Keratinocyte (primary cell): ENCODE measurements at places on chromosomes 7 and 10.

DNA sequence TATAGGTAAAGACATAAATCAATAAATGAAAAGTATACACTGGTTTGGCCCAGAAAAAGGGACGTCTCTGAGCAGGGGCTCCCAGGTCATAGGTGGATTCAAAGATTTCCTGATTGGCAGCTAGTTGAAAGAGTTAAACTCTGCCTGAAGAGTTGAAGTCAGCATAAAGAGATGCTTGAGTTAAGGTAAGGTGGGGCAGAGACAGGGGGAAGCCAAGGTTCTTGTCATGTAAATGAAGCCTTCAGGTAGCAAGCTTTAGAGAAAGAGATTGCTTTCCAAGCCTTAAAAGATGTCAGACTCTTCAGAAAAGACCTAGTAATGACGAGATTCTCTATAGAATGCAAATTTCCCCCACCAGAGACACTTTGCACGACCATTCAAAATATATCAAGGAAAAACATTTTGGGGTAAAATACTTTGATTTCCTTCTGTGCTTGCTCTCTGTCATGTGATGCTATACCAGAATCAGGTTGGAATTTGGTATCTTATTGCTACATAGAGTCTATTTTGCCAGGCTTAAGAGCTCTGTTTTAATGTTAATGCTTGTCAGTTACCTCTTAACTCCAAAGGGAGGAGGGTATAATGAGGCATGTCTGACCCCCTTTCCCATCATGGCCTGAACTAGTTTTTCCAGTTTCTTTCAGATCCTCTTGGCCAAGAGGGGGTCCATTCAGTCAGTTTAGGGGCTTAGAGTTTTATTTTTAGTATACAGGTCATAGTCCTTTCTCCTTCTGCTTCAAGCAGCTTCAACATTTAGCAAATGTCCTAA, 429.6 kb downstream of the ADRA2A start:
- DNase-seq, result no peak

DNA sequence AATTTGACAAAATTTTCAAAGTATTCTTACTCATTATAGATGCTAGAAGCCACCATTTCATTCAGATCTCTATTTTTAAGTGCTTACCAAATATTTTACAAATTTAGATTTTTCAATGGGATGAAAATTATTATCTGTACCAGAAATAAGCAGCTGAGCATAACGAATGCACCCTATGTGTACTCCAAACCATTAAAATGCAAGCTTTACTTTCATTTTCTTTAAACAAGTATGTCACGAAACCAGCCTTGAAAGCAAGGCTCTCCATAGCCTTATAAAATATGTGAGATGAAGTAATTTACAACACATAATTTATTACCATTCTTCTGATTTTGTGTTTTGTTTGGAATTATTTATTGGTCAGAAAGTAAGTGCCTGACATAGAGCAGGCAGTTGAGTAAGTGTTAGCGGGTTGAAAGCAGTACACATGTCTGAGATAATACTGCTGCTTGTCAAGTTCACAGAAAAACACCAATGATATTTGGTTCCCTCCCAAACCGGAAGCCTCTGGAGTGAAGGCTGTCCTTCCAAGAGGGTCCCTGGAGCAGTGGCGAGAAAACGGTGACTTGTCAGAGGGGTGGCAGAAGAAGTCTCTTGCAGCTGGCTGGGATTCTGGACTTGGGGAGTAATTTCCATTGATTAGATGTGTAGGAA, 322.7 kb upstream of the PFKP start:
- DNase-seq, result no peak

GRCh38 chr10:99872367-99873162, 90.1 kb downstream of the ABCC2 start:
- DNase-seq, result no peak

- DNase-seq, result no peak
Observed at GRCh38 chr10:123621916-123622315, 44.2 kb upstream of the GPR26 start.

DNA sequence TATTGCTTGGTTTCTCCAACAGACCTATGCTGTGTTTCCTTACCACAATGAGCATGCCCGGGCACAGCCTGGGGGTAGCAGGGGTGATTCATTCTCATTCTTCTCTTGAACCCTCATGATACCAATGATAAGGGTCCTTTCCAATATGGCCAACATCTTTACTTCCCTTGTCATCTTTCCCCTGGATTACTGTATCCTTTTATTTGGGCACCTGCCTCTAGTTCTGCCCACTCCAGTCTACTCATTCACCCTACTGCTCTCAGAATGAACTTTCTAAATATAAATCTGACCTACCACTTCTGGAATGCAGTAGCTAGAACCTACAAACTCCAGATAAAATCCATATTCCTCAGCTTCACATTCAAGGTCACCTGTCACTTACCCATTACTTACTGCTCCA, 26.4 kb upstream of the ITPRID1 start:
- DNase-seq, result no peak

- no peak for DNase-seq
Observed at GRCh38 chr7:118496138-118496644, 271.7 kb downstream of the ANKRD7 start.

DNA sequence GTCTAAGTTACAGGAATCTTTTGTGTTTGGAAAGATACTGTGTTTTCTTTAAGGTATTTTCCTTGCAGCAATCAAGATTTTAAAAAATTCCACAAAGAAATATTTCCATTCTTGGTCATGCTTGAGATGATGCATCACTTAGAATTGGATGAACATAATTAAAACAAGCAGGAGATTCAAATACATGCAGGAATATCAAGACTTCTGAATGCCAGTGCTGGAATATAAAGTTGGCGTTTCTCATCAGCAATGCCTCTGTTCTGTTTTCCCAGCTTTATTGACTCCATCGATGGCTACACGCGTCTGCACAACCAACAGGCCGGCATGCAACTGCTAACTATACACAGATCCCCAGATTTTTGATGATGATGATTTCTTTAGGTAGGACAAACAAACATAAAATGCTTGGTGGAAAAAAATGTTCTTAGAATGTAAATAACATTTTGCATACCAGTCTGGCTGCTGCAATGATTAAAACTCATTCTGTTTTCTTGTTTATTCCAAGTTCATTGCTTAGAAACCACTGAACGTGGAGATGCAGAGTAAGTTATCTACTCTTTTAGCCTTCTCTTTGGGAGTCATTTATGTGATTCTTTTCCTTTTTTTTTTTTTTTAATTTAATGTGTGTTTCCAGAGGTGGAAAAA, 91.3 kb upstream of the FAM171A1 start:
- no peak for DNase-seq

- DNase-seq, result no peak
Observed at GRCh38 chr10:118983263-118983662, 46.3 kb upstream of the NANOS1 start.

- no peak for DNase-seq
Observed at GRCh38 chr7:49714182-49714581, 59.3 kb upstream of the VWC2 start.

GRCh38 chr10:61197057-61197456, 253.1 kb upstream of the RHOBTB1 start:
- no peak for DNase-seq

- DNase-seq, result no peak
Observed at GRCh38 chr10:78920011-78920410, 148.8 kb upstream of the ZMIZ1 start.

GRCh38 chr10:130721971-130722370, 585.8 kb downstream of the GLRX3 start:
- DNase-seq, result no peak

- DNase-seq, result no peak
Observed at GRCh38 chr7:957418-958220, 3.1 kb upstream of the ADAP1 start.

DNA sequence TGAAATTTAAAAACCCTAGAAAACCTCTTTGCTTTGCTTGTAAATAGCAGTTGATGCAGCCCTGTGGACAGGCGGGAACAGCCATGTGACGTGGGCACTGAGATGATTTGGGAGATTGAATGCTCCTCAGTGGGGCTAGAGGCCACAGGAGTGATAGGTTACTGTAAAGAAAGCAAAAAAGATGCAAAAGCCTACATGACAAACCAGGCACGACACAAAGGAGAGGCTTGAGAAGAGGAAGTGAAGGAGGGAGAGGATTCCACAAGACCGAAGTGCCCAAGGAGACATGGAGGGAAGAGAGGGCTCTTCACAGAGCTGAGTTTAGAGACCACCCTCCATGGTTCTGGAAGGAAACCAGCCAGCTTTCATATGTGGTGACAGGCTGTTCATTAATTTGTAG, 25.7 kb downstream of the IKZF1 start:
- no peak for DNase-seq

- DNase-seq, result no peak
Observed at GRCh38 chr7:99146979-99147378, 3.1 kb upstream of the SMURF1 start.

- DNase-seq, result no peak
Observed at GRCh38 chr10:127755753-127756152, 18.8 kb downstream of the FOXI2 start.

- DNase-seq, result no peak
Observed at GRCh38 chr7:34787586-34787985, 129.6 kb downstream of the NPSR1 start.

- DNase-seq, result no peak
Observed at GRCh38 chr10:86315549-86315942, 51.0 kb downstream of the GRID1 start.

DNA sequence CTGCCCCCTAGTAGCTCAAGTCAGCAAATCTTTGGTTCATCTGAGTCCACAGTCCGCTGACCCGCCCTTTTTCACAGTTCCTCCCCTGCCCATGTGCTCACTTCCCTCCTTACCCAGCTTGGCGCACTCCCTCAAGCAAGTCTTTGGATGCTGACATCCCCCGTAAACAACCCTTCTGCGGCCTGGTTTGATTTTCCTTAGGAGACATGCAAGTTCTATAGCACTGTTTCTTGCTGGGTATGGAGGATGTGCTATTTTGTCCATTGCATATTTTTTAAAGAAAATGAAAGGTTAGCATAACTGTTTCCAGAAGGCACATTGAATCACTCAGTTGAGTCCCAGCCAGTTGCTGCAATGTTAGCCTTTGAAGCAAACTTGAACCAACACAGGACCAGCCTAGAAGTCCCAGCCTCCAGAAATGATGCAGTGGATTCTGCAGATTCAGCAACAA, 38.2 kb downstream of the HTRA1 start:
- DNase-seq, result no peak

GRCh38 chr10:98331885-98332284, 63.9 kb upstream of the LOXL4 start:
- DNase-seq, result no peak

DNA sequence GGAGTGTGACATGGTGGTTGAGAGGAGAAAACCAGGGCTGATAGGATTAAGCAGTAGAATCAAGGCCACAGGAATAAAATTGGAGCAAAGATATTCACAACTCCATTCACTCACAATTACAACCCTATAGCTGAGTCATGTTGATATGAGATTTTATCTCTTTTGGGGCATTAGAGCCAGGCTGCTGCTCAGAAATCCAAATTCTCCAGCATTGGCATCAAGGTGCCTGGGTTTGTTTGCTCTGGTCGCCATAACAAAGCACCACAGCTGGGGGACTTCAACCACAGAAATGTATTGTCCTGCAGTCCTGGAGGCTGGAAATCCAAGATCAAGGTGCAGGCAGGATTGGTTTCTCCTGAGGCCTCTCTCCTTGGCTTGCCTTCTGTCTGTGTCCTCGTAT, 52.5 kb upstream of the GRB10 start:
- no peak for DNase-seq

DNA sequence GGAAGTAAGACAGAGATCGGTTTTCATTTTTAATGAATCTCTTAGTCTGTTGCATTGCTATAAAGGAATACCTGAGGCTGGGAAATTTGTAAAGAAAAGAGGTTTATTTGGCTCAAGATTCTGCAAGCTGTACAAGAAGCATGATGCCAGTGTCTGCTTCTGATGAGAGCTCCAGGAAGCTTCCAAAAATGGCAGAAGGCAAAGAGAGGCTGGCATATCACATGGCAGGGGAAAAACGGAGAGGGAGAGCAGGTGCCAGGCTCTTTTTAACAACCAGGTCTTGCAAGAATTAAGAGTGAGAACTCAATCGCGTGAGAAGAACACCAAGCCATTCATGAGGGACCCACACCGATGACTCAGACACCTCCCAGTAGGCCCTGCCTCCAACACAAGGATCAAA, 125.0 kb upstream of the THSD7A start:
- DNase-seq, result no peak

GRCh38 chr7:18201350-18201749, 173.7 kb upstream of the PRPS1L1 start:
- no peak for DNase-seq

DNA sequence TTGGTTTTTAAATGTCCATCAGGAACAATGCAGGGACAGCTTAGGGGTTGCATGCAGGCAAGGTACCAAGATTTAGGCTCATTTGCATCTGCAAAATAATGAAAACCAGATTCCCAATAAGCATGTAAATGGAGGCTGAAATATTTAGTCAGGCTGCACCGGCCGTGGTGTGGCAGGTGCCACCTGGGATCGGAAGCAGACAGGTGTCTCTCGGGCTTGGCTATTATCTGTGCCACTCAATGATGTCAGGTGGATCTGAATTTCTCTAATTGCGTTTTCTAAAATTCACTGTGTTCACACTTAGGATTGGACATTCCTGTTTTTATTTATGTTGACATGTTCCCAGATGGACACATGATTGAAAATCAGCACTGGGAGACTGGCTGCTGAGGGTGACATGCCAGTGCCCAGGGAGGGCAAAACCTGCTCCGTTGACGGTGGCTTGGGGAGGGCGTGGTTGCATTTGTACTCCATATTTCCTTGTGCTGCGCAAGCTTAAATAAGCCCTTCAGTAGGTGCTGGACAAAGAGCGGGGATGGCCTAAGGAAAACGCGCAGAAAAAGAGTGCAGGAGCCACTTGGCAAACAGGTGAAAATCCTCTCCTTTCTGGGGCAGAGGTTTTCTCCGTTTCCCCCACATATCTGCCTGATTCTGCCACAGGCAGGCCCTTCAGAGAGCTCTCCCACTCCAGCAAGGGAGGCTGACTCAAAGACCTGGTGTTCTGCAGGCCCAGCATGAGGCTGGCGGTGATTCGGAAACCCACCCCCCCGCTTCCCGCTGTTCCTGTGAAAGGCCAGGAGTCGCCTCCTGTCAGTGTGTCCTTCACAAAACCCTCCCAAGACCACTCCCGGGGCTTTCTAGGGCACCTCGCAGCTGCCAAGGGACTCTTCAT, 142.5 kb downstream of the WDR37 start:
- no peak for DNase-seq

DNA sequence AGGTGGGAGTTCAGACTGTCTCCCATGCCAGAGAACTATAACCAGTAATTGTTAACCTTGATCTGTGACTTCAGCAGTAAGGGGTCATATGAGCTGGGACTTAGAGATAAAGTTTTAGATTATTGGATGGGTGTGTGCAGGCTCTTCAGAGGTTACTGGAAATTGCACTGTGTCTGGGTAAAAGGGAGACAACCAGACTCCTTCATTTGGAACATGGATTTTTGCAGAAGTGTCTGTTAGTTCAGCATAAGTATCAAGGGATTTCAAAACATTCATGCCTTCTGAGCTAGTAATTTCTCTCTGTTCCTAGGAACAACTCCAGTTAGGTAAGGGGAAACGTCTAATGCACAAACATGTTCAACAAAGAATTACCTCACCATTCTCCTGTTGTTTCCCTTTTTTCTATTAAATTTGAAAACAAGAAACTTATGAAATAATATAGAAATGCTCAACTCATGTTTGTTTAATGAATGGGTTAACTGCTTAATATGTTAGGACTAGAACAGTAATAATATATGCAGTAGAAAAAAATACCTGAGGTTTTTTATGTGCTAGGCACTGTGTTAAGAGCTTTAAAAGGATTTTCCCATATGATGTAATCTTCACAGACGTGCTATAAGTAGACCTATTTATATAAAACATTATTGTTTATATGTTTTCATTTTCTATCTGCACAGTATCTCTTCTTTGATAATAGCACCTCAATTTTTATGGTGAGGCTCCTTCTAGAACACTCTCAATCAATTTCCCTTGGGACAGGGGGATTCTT, 233.0 kb downstream of the CACNA2D1 start:
- no peak for DNase-seq

- no peak for DNase-seq
Observed at GRCh38 chr10:124601016-124601415, 139.4 kb downstream of the LHPP start.
